ENCODE measurements at places on chromosomes 13 and 19. TPM values are rescaled to one million over a fixed set of nuclear protein-coding genes. Genes with fewer than 3 reads are reported as not detected.

- no peak overlapping the region for H3K4me3 ChIP-seq
- no peak for DNase-seq
- no peaks in the 10 kb centered on the region for H3K36me3 ChIP-seq
- H3K4me1 ChIP-seq: no peaks in the 10 kb centered on the region
- no peak overlapping the region for H3K27ac ChIP-seq
These were observed 66.7 kb upstream of the ZNF536 start for GRCh38 chr19:30305346-30306060.

GRCh38 chr19:10876459-10877240 is 5.3 kb downstream of the CARM1 start:
- peak overlapping the region; percentile 91 for H3K27ac ChIP-seq
- no peaks in the 10 kb centered on the region for H3K27me3 ChIP-seq
- H3K4me3 ChIP-seq: no peak overlapping the region
- DNase-seq: peak; percentile 81
- H3K36me3 ChIP-seq: peaks cover 15% of the 10 kb centered on the region

DNA sequence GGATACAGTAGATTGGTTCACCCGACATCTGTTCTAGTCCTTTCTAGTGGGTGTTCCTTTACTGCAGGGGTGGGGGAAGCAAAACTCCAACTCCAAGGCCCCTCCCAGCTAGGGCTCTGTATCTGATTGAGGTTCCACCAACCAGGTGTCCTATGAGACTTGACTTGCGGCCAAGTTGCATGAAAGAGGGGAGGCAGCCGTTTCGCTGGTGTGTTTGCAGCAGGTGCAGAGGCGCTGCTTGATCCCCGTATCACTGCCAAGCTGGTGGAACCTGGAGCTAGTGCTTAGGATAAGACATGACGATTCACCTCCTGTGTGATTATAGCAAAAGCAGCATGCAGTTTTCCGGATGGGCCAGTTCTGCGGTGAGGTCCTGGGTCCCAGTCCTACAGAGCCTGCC is 338.2 kb downstream of the UQCRFS1 start:
- no peak for DNase-seq
- no peaks in the 10 kb centered on the region for H3K4me1 ChIP-seq
- H3K4me3 ChIP-seq: no peak overlapping the region
- H3K36me3 ChIP-seq: no peaks in the 10 kb centered on the region
- no peaks in the 10 kb centered on the region for H3K27me3 ChIP-seq
- no peak overlapping the region for H3K27ac ChIP-seq

- DNase-seq: no peak
- no peaks in the 10 kb centered on the region for H3K27me3 ChIP-seq
- no peak overlapping the region for H3K4me3 ChIP-seq
- no peaks in the 10 kb centered on the region for H3K36me3 ChIP-seq
These were observed 684.1 kb downstream of the DIAPH3 start for GRCh38 chr13:59479629-59480028.

- no peak overlapping the region for H3K27ac ChIP-seq
- H3K36me3 ChIP-seq: peaks cover 6% of the 10 kb centered on the region
- no peaks in the 10 kb centered on the region for H3K27me3 ChIP-seq
These were observed 27.3 kb downstream of the IFT88 start for GRCh38 chr13:20594280-20594679.

DNA sequence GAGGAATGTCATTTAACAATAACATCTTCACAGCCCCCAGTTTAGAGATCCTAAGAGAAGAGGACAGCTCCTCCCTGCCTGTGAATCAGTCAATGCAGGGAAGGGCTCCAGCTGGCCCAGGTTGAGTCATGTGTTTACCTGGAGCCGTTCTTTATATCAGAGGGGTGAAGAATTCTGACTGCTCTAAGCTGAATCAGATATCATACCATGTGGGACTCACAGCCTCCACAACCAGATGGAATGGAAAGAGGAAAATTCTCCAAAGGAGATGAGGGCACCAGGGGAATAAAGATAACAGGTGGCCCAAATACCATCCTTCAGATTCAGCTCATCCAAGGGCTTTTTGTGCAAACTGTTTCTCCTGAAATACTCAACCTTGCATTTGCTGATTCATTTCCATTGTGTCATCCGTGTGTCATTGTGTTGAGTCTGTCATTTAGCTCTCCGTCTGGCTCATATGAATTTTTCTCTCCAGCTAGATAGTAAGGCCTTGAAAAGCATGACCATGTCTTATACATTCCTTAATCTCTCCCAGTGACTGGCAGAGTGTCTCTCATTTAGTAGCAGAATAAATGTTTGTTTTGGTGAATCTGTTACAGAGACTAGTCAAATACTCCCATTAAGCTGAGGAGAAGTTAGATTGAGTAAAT is 217.9 kb downstream of the RFC3 start:
- no peak overlapping the region for H3K4me3 ChIP-seq
- H3K36me3 ChIP-seq: no peaks in the 10 kb centered on the region
- no peaks in the 10 kb centered on the region for H3K27me3 ChIP-seq
- H3K4me1 ChIP-seq: no peaks in the 10 kb centered on the region
- no peak overlapping the region for H3K27ac ChIP-seq

DNA sequence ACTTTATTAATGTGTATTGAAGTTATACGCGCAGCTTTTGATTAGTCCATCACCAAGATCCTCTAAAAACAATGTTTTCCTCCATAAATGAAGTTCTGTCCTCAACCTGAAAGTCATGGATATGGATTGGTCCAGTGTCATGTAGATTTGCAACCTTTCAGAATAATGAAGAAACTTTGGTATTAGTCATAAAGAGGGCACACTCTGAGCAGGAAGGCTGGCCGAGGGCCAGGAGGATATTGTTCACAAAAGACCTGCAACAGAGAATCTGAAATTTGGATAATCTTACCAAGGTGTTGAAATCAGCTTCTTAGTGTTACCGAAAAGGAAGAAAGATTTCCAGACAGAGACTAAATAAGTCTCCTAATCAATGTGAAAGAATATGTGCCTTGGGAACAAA is 20.7 kb downstream of the CLDN10 start:
- DNase-seq: no peak
- H3K27ac ChIP-seq: no peak overlapping the region
- no peaks in the 10 kb centered on the region for H3K36me3 ChIP-seq
- no peaks in the 10 kb centered on the region for H3K27me3 ChIP-seq
- peaks cover 4% of the 10 kb centered on the region for H3K4me1 ChIP-seq
- no peak overlapping the region for H3K4me3 ChIP-seq

C19orf38 gene
- total RNA-seq: 5.6 TPM

ADPRHL1 gene
- total RNA-seq: 212 TPM

PGLYRP2 gene
- total RNA-seq: not detected

ANGPTL8 gene
- 0.44 TPM for total RNA-seq

GSK3A gene
- 11.6 TPM for total RNA-seq

Data from muscle of leg (tissue), 16 donors.